ENCODE measurements at places on chromosomes 12 and 14. TPM values are rescaled to one million over a fixed set of nuclear protein-coding genes. Genes with fewer than 3 reads are reported as not detected.
A peak's percentile ranks its signal among the peaks of the same experiment; 100 is the strongest.

GPD1 gene
- 2.6 TPM for total RNA-seq

NR2C1 gene
- total RNA-seq: 15.6 TPM

LRTM2 gene
- total RNA-seq: not detected

GRCh38 chr14:69132513-69133181 lies 20.3 kb downstream of the DCAF5 start:
- DNase-seq: no peak

GRCh38 chr14:39621678-39622077 lies 189.4 kb upstream of the FBXO33 start:
- DNase-seq: no peak

DRAM1 gene
- 40.7 TPM for total RNA-seq

GRCh38 chr12:94754653-94755052 lies 104.3 kb upstream of the TMCC3 start:
- no peak for DNase-seq

GPRC5A gene
- 18.7 TPM for total RNA-seq

DNA sequence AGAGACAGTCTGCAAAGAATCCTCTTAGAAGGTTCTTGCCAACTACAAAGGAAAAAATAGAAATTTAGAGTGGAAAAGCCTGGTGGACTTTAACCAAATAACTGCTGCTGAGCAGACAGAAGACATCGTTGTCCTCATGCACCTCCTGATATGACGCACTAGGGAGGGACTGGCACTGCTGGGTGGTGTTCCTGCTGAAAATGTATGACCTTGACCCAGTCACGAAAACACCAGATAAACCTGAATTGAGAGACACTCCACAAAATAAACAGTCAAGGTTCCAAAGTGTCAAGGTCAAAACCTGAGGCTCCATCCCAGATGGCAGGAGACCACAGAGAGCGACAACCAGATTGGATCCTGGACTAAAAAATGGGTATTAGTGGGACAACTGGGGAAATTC lies 61.9 kb downstream of the CHGA start:
- DNase-seq: no peak

GRCh38 chr12:68229956-68230355 lies 4.3 kb upstream of the IL26 start:
- DNase-seq: no peak

- DNase-seq: no peak
Measured at GRCh38 chr12:97643924-97644323, 181.3 kb downstream of the RMST start.

DNA sequence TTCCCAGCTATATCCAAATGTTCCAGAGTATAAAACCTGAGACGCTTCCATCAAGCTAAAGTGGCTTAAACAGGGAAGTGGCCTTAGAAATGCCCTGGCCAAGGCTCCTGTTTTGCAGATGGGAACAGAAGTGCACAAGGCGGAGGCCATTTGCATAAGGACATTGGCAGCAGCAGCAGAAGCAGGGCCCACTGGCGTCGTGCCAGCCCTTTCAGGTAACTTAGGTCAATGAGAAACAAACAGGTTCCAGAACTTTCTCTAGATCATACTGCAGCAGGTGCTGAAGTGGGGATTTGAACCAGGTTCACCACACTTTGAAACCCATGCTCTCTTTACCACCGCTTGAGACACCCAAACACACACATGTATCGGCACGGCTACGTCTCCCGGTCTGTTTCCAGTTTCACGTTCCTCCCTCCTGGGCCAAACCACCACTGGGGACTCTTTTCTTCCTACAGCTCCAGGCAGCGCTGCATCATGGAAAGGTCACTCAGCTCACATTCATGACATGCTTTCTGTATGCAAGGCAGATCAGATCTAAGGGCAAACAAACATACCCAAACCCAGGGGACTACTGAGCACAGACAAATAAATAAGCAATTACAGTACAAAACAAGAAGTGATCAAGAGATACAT lies 46.0 kb upstream of the PLEKHG6 start:
- DNase-seq: no peak

DNA sequence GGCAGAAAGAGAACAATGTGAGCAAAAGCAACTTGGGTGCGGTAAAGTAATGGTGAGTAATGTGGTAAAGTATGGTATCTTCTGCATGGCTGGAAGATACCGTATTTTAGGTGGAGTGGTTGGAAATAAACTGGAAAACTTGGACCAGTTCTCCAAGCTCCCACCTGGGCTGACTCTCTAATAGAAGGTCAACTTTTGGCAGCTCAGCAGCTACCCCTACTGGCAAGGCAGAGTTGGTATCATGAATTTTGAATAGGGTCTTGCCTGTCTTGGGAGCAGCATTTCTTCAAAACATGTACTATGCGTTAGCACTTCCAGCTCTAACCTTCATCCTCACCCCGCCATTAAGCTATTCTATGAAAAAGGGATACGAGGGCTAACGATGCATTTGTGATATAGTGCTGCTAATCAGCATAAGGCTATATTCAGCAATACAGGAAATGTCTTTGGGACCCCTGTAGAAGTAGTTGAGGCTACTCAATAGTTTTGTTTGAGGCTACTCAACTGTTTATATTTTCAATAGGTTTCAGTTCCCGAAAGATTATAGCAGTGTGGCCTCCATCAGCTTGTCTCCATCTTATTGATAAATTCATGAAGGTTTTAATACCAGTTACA lies 276.3 kb upstream of the FAR2 start:
- peak; percentile 41 for DNase-seq

RIMBP2 gene
- total RNA-seq: not detected

Data from glomerular endothelial cell (primary cell).